ENCODE measurements at places on chromosomes 7 and 10.

DNA sequence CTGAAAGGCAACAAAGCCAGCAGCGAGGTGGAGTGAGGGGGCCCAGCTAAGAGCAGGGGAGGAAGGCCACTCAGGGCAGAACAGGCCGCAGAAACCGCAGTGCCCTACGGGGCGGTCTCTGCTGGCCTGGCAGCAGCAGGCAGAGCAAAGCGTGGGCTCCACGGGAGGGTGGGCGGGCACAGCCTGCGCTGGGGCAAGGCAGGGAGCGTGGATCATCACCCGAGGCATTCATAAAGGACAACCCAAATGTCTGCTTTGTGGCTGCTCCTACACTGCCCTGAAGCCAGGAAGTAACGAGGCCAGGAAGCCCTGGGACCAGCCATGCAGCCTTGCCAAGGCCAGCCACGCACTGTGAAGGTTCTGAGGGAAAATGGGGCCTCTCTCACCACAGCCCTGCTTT, 127.5 kb downstream of the MAD1L1 start:
- DNase-seq: no peak

GRCh38 chr7:99623091-99623693, 6.4 kb downstream of the ZSCAN25 start:
- DNase-seq: no peak

GRCh38 chr10:114684084-114684821, 26.2 kb upstream of the ABLIM1 start:
- no peak for DNase-seq

GRCh38 chr10:75466886-75467285, 35.5 kb downstream of the LRMDA start:
- DNase-seq: no peak

Data from H1 (cell line).